ENCODE measurements at places on chromosomes 11 and 22.
A peak's percentile ranks its signal among the peaks of the same experiment; 100 is the strongest.

GRCh38 chr11:210122-210802, 2.8 kb downstream of the RIC8A start:
- DNase-seq: no peak

DNA sequence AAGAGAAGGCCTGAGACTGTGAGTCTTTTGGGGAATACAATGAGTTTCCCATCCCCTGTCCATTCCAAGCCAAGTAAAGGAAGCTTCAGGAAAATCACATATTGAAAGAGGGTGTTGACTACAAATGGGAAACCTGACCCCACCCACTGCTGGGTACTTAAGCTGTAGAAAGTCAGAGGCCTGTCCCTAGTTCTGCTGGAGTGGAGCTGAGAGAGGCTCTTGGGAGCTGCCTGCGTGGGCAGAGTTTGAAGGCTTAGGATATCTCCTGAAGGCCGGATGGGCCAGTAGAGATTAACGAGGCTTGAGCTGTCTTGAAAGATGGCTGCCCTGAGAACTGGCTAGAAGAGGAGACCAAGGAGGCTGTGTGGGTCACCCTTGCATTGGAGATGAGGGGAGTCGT, 176.2 kb upstream of the NECTIN1 start:
- no peak for DNase-seq

DNA sequence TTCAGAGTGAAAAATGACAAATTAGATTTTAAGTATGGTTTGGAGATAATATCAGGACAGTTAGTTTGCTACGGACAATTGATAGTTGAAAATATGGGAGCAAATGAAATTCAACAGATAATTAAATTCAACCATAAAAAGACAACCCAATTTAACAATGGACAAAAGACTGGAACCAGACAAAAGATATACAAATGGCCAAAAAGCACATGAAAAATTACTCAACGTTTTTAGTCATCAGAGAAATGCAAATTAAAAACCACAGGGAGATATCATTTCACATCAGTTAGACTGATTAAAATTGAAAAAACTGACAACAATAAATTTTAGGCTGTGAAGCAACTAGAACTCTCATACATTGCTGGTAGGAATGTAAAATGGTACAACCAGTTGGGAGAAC, 27.2 kb downstream of the SIK2 start:
- no peak for DNase-seq

DNA sequence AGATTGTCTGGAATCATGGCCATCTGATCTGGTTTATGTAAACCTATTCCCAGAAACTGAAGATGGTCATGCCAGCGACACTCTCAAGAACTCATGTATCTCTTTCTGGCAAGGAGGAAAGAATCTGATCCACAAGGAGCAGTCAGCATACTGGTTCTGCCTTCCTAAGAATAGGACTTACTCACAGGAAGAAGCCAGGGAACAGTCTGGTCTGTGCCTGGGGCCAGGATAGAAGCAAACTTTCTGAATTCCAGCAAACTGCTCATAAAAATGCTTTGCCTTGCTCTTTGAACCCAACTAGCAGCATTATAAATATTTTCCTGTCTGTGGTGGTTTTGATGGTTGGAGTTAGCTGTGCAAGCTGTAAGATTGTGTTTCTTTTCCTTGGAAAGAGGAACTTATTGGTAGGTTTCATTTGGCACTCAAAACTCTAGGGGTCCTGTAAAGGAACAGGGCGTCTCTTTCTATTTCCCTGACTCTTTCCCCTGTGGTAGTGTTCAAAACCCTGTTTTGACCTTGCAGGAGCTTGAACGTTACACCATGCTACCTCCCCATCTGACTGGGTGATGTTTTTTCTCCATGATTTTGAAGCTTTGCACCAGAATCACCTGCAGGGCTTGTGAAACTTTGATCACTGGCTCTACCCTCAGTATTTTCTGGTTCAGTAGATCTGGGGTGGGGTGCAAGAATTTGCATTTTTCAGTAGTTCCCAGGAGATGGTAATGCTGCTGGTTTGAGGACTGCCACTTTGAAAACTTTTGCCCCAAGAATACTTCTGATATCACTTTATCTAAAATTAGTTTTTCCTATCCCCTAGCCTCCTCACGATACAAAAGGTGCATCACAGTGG, 627.8 kb upstream of the ANO5 start:
- DNase-seq: no peak

DNA sequence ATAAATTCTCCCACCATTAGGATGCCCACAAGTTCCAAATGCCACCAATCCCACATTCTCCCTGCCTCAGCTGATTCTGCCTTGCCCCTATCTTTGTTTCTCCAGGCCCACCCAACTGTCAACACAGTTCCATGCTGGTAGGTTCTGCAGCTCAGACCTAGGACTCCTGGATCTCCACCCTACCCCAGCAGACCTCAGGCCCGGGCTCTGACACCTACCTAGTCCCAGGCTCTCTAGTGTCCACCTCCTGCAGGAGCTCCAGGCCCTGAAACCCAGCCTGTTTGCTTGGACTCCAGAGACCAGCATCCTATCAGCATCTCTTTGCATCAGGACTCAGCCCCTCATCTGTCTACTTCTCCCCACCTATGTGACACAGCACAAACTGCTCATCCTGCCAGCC, 86.5 kb downstream of the PDE2A start:
- DNase-seq: no peak

DNA sequence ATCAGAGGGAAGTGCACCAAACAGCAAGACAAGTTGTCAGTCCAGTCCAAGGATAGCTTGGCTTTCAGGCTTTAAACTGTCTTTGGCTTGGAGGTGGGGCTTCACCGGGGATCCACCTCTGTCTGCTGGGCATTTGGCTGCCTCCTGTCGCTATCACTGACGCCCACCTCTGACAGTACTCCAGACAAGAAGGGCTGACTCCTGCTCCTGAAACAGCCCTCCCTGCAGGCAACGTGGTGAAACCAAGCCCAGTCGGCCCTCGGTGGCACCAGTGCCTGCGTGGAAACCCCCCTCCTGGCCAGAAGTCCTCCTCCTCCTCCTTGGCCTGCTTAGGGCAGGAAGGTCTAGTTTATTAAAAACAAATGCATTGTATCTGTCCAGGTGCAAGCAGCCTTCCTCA, 16.9 kb downstream of the DHCR7 start:
- no peak for DNase-seq

DNA sequence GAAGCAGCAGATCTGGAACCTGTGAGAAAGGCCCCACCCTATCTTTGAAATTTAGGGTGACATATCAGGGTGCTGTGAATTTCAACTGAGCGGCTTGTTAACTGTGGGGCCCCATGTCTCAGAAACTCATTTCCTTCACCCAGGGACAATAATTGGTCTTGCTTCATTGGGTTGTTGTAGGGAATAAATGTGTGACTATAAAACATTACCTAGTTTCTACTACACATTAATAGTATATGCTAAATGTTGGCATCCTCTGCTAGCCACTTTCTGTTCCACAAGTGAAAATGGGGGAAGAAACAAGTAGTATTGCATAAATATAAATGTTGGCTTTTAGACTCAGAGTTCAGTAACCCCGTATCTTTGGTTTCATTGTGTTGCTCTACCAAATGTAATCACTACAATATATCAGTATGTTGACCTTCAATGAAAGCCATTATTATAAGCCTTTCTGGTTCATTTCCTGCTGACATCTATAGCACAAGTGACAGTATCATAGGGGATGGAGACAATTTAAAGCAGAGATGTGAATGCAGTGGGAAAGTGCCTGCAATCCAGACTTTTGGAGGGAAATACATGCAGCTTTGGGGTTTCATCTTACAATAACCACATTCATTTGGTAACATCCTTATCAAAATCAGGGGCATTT, 905.5 kb upstream of the RAG2 start:
- no peak for DNase-seq

DNA sequence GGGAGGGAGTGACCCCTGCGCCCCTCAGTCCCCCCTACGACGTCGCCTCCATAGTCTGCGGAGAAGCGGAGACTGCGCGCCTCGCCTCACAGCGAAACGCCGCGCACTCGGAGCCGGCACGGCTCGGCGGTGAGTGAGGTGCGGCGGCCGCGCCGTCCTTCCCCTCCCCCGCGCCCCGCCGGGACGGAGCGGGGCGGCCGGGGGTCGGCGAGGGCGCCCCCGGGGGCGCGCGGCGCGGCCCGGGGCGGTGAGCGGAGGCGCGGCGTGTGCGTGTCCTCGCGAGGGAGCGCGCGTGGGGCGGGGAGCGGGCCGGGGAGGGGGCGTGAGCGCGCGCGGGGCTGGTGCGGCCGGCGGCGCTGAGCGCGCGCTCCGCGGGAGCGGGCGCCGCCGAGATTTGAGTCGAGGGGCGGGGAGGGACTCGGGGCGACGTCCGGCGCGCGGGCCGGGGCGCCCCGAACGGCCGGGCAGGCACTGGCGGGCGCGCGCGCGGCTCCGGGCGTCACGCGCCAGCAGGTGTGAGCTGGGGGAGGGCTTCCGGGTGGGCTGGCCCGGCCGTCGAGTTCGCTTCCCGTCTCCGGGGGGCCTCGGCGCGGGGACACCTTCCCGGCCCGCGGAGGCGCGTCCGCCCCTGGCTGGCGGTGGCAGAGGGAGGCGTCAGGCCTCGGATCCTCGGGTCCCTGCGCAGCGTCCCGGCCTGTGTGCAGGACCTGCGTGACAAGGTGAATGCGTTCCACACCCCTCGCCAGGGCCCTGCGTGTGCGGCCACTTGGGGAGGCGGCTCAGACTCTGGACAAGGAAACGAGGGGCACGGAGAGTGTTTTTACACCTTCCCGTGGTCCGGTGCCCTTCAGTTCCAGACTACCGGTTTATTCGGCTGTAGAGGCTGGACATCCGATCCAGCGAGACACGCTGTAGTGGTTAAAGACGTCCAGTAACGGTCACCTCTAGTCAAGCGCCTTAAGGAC, 50.4 kb downstream of the FAM83F start:
- DNase-seq: peak; percentile 59

GRCh38 chr22:50190182-50190940, 4.6 kb downstream of the TRABD start:
- DNase-seq: peak; percentile 84

DNA sequence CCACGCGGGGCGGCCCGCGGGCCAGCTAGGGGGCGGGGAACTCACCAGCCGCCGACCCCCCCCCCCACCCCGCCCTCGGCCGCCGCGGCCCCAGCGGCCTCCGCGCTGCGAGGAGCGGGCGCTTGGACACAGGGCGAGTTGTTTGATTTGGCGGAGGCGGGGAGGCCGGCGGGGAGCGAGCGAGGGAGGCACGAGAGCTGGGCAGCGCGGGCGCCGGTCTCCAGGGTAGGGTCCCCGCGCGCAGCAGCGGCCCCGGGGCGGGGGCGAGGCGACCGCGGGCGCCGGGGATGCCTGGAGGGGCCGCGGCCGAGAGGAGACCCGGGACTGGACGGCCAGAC, 64.4 kb downstream of the NAV2 start:
- no peak for DNase-seq

GRCh38 chr11:79274636-79275331, 166.0 kb downstream of the TENM4 start:
- DNase-seq: no peak

Data from activated CD4-positive, alpha-beta T cell treated with anti-CD3 and anti-CD28 coated beads, Interleukin-2, Interleukin-4, amounts not matched to agents 100 ng/mL and 50 ng/mL, durations not matched to agents 16 hours and 8 hours (primary cell).